ENCODE measurements at places on chromosomes 4 and X.

GRCh38 chrX:108435261-108435660 lies 3.0 kb downstream of the COL4A6 start:
- DNase-seq: no peak

DNA sequence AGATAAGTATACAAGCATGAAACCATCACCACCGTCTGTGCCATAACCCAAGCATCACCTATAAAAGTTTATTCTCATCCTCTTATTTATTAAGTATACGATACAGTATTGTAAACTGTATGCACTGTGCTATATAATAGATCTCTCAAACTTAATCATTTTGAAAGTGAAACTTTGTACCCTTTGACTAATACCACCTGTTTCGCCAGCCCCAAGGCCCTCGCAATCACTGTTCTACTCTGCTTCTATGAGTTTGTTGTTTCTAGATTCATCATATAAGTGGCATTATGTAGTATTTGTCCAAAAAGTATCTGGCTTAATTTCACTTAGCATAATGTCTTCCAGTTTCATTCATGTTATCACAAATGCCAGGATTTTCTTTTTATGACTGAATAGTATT lies 72.1 kb upstream of the DOCK11 start:
- DNase-seq: no peak

- DNase-seq: no peak
Measured at GRCh38 chr4:15149839-15150592, 147.7 kb downstream of the CPEB2 start.

- DNase-seq: no peak
Measured at GRCh38 chr4:99356992-99357391, 4.4 kb upstream of the ADH1C start.

- DNase-seq: no peak
Measured at GRCh38 chr4:27189683-27190082, 329.0 kb downstream of the STIM2 start.

- no peak for DNase-seq
Measured at GRCh38 chr4:41219421-41219950, 5.1 kb upstream of the APBB2 start.

GRCh38 chrX:29318012-29318411 lies 730.8 kb downstream of the IL1RAPL1 start:
- no peak for DNase-seq

DNA sequence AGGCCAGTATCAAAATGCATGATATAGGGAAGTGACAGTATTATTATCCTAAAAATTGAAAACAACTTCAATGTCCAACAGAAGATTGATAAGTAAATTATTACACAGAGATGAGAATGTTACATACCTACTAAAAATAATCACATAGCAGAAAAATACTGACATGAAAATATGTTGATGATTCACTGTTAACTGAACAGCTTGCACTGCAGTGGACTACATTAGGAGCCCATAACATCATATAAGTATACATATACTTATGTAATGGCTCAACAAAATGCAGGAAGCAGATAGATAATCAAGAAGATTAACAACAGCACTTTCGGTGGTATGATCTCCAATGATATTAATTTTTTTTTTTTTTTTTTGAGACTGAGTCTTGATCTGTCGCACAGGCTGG lies 7.1 kb downstream of the CLOCK start:
- no peak for DNase-seq
